Amniotic stem cell (primary cell): ENCODE measurements at places on chromosomes 1 and 21.

DNA sequence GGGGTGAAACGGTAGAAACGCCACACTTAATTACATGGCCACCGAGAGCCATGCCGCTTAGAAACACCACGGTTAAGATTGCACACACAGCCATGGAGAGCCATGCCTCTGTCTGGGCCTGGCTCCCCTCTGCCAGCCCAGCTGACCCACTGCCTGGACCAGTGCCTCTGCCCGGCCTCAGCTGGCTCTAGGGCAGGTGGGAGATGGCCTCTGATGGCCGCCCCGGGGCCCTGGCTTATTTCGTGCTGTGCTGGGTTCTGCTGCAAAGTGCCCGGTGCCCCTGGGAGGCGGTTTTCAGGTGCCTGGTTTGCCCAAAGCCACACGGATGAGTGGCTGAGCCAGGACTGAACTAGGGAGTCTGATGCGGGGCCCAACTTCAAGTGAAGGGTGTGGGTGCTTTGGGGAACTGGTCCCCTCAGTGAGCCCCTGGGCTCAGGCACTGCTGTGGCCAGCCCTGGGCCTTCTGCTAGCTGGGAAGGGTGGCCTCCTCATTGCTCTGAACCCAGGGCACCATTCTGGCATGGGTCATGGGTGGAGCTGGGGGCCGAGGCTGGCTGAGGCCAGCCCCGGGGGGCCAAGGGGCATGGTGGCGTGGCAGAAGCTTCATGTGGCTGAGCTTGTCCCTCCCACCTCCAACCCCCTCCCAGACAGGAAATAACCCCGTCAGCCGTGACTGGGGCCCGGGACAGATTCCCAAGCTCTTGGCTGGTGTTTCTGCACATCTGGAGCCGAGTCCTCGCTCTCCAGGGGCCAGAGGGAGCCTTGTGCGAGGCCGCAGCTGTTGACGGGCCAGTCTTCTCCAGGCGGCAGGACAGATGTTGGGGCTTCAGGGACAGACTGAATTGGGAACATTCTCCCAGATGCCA lies 1.9 kb upstream of the GPR153 start:
- no peak for DNase-seq

DNA sequence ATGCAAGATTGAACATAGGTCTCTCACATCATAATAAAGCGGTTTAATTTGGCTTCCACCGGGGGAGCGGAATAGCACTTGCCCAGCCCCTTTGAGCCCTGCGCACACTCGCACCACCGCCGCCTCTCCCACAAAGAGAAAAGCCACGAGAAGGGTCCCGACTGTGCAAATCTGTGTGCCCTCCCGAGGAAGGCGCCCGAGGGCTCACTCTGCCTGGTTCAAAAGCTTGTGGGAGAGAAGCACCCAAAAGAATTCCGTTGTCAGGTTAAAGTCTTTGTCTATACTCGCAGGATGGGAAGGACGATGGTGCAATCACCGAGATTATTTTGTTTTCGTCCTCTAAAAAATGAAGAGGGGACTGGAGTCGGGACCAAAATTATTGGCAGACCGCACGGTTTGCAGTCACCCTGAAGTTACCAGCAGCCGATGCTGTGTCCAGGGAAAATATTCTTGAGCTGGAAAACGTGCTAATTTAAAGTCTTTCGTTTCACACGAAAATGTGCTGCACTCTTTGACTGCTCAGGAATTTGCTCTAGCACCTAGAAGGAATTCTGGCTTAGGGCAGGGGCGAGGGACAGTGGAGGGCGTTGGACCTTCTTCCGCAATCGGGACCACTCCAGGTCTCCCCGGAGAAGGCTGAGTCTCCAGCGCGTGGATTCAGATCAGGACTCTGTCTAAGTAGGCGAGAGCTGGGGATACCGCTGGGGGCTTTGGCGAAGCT lies 6.6 kb upstream of the SIM2 start:
- DNase-seq = no peak

DNA sequence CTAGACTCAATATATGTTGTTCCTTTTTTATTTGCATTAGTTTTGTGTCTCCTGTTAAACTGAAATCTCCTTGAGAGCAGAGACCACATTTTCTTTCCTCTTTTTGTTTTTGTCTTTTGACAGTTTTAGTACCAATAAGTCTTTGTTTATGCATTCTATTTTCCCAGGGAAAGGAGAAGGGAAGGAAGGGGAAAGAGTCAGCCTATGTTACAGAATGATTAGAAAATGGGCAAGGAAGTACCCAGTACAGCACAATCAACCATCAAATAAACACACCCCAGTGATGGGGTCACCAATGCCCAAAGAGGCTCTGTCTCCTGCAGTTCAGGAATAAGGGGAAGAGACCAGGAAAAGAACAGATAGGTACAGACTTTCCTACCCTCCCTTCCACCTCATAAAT lies 10.1 kb downstream of the ZBTB37 start:
- no peak for DNase-seq

DNA sequence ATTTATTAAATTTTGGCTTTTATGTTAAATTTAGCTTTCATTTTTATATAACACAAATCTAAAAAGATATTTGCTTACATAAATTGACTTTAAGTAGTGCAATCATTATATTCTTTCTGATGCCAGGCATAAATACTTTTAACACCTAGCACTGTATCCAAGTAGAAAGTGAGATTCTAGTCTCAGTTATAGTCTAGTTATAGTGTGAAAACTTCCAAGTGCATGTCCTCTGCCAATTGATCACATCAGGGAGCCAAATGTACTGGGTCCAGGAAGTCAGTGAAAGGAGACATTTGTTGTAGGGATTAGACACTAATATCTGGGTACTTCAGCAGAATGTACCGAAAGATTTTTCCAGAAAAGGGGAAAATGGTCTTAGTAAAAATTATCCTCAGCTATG lies 290.7 kb upstream of the ZRANB2 start:
- no peak for DNase-seq

DNA sequence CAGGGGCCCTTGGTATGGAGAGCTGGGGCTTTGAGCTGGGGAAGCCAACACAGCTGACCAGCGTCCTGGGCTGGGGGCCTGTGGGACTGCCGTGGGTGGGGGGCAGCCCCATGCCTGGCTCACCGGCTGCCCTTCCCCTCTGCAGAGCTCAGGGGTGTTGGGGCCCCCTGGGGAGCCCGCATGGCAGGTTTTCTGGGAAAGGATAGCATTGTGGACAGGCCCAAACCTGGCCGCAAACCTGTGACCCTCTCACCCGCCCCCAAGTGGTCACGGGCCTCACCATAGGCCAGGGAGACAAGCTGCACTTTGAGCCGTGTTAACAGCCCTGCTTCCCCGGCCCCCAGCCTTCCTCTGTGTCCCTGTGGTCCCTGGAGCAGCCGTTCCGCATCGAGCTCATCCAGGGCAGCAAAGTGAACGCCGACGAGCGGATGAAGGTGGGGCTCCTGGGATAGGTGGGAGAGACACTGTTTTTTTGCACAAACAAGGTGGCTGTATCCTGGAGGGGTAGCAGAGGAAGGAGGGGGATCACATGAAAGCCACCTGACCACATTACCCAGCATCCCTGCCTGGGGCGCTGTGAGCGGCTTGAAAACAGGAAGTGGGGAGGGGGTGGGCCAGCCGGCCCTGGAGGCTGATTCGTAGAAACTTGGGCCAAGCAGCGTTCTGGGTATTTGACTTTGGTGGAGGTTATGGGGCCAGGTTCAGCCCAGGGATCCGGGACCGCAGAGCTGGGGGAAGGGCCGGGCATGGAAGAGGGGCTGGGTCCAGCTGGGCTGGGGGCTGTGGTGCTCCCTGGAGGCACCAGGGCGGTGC lies 65.9 kb downstream of the PIK3CD start:
- DNase-seq = no peak

GRCh38 chr1:52725903-52726264 lies 369 bp upstream of the ZYG11B start:
- no peak for DNase-seq

- no peak for DNase-seq
Observed at GRCh38 chr1:64337926-64338325, 132.0 kb upstream of the CACHD1 start.

GRCh38 chr1:239354231-239354630 lies 32.1 kb upstream of the CHRM3 start:
- DNase-seq = no peak

DNA sequence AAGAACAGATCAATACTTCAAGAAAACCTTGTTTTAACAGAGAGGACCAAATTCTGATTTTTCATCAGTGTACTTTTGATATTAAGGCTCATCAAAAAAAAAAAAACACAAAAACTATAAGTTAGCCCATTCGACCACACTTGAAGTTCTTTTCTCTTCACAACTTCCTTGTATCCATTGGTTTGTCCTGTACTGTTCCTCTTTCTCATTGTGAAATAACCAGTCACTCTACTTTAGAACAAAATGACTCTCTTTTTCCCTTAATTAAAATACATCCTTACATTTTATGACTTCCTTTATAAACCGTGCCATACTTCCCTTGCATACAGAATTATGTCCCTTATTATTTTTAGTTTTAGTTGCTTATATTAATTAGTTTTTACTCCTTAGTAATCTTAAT lies 8.4 kb downstream of the QSOX1 start:
- no peak for DNase-seq

DNA sequence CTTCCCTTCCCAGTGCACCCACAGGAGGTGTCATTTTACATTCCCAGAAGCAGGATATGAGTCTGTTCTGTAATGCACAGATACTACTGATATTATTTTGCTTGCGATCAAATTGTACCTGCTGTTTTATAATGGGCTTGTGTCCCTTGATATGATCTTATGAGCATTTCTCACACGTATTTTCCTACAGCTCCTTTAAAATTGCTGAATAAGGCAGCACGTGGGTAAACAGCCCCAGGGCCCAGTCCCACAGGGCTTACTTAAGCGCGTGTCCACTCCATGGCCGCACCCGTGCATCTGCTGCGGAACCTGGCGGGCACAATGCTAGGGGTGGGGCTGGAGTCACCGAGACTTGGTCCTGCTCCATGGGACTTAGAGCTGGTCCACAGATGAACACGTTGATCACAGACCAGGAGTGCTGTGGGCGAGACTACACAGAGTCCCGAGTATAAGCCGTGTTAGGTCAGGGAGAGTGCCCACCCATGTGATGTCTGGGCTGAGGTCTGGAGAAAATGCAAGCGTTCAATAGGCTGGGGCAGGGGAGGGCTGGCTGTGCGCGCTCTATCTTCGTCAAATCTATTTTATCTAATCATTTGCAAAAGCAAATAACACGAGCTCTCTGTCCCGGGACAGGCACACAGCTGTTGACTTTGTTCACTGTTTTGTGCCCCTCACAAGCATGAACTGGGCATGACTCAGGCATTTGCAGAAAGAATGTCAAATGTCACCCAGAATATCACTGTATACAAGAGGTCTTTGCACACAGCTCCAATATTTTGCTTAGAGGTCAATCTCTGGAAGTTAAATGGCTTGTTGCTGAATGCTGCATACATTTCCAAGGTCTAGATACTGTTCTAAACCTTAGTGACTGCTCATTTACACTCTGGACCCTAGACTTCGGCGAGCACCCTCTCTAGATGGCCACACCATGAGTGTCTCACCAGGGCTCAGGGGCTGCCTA lies 119.3 kb downstream of the CRYAA start:
- DNase-seq = no peak

- DNase-seq = no peak
Observed at GRCh38 chr1:3027611-3028371, 6.5 kb downstream of the ACTRT2 start.

DNA sequence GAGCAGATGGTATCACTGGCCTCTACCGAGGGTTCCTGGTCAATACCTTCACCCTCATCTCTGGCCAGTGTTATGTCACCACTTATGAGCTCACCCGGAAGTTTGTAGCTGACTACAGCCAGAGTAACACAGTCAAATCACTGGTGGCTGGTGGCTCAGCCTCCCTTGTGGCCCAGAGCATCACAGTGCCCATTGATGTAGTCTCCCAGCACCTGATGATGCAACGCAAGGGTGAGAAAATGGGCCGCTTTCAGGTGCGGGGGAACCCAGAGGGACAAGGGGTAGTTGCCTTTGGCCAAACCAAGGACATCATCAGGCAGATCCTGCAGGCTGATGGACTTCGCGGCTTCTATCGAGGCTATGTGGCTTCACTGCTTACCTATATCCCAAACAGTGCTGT lies 6.1 kb downstream of the SLC25A44 start:
- no peak for DNase-seq

GRCh38 chr1:59595774-59596173 lies 219.0 kb upstream of the HOOK1 start:
- DNase-seq = no peak

- no peak for DNase-seq
Observed at GRCh38 chr1:4380564-4381168, 273.7 kb upstream of the AJAP1 start.

DNA sequence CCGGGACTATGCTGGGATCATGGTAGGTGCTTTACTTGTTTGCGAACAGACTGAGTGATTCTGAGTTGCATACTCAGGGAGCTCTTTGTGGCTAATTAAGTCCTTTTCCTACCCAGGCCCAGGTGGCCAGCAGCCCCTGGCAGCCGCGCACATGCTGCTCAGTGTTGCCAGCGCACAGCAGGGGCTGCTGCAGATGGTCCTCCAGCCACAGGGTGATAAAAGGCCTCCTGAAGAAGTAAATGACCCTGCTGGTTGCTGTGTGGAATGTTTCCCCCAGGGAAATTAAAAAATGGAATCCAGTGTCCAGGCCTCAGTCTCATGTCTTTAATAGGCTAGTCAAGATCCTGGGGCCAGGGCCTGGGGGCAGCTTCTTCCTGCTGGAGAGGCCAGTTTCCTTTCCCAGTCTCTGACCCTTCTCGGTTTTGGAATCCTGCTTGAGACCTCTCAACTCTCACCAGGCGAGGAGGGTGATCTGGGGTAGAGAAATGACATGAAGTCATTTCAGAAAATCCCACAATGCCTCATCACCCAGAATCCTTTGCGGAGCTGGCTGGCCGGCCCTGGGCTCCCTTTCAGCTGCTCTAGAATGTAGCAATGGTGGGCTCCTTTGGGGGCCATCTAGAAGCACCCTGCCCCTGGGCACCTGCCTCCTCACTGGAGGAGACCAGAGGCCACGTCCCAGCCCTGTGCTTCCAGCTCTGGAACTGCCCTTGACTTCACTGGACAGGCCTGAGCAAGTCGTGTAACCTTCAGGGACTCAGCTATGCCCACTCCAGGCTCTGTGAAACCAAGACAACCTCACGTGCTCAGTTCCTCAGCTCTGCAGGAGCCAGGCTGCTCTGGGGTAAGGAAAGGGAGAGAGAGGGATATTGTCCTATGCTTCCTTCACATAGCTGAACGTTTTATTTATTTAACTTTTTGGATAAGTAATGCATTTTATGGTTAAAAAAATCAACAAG lies 131.4 kb downstream of the MRPS6 start:
- DNase-seq = no peak
